ENCODE measurements at places on chromosomes 2 and 18.

- DNase-seq: no peak
Measured at GRCh38 chr2:158825021-158825420, 29.9 kb downstream of the DAPL1 start.

- no peak for DNase-seq
Measured at GRCh38 chr2:181632733-181633401, 24.0 kb downstream of the CERKL start.

- DNase-seq: no peak
Measured at GRCh38 chr2:60519231-60519863, 34.1 kb downstream of the BCL11A start.

- peak; percentile 88 for DNase-seq
Measured at GRCh38 chr2:210476194-210477128, at the start of gene LANCL1. Gene LANCL1 (minus strand): TSS chr2:210476759. CDS start chr2:210476396, 363 bp downstream.

DNA sequence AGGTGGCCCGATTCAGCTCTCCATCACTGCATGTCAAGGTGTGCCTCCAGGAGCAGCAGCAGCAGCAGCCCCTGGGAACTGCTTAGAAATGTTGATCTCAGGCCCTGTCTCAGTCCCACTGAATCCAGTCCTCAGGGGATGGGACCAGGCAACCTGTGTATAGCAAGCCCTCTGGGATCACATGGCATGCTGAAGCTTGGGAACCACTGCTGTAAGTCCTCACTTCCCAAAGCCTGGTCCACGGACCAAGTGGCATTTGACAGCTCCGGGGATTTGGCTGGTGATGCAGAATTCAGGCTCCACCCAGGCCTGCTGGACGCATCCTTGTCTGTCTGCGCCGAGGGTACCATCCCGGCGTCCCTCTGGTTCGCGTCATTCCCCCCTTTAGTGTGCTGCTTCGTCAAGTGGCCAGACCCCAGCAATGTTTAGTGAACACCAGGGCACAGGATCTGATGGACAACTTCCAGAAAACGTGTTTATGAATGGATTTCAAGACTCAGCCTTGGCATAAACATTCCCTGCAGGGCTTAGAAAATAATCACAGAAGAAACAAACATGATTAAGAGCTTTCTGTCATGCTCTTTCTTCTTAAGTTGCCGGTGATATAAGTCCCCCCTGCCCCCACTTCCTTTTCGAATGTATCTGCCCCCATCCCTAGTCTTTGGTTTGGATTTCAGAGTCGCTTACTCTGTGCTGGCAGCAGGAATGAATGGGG, 234.0 kb downstream of the GBX2 start:
- DNase-seq: no peak

DNA sequence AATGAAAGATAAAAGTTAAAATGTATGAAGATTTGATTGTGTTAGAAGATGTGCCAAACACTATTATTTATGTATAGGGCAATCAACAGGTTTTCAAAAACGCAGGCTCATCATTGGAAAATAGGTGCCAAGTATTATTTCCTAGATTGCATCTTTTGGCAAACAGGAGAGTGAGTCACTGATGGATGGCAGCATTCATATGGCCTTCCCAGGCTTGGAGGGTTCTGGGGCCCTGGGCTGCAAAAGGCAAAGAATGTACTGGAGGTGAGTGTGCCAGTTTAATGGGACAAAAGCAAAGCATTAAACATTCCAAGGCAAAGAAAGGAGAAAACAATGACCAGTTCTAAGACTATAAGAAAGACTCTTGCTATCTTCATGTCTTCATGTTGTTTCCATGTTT, 379.4 kb downstream of the RIT2 start:
- no peak for DNase-seq

DNA sequence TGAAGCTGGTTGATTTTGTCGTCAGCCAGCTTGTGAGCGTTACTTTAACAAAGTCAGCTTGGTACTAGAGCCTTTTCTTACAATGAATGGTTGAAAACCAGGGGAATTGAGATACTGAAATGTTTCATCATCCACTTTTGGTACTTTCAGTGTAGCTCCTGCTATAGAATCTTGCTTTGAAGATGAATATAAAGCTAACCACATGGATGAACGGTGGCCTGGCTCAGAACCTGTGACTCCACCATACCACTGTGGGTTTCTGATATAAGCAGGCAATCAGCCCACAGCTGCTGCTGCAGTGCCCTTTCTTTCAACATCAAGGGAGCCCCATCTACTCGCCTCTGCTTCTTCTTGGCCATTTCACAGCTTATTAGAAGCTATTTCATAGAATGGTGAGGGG, 53.2 kb upstream of the GPR45 start:
- no peak for DNase-seq

DNA sequence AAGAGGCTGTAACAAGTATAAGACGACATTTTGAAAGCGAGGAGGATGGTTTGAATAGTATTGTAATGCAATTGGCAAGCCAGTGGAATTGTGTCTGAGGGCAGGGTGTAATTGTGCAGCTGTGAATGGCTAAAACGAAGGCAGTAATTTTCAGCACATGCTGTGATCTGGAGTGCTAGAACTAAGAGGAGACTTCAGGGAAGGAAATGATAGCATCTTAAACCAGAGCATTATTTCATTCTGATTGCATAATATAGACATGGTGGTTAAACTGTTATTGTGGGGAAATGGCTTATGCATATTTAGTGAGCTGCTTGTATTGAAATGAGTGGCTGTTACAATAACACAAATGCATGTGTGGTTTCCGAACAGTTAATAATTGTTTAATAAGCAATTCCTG, 36.3 kb downstream of the THSD7B start:
- no peak for DNase-seq

DNA sequence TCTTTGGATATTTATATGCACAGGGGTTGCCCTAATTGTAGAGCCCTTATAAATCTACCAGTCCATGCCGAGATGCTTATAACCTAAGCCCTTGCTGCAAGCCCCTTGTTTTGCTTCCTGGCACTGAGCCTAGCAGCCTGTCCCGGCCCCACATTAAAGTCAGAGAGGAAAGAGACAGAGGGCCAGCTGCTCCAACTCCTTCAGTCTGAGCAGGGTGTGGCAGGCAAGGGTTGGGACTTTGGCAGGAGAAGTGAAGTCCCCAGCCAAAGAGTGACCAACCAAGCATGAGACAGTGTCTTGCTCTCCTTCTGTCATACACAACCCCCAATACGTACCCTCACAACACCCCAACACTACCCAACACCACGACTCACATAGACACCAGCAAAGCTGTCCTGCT, 54.7 kb upstream of the FZD7 start:
- peak; percentile 46 for DNase-seq

GRCh38 chr18:2939317-2939716, 73.6 kb downstream of the LPIN2 start:
- no peak for DNase-seq

- peak; percentile 34 for DNase-seq
Measured at GRCh38 chr2:24490181-24490689, 819 bp upstream of the NCOA1 start.

DNA sequence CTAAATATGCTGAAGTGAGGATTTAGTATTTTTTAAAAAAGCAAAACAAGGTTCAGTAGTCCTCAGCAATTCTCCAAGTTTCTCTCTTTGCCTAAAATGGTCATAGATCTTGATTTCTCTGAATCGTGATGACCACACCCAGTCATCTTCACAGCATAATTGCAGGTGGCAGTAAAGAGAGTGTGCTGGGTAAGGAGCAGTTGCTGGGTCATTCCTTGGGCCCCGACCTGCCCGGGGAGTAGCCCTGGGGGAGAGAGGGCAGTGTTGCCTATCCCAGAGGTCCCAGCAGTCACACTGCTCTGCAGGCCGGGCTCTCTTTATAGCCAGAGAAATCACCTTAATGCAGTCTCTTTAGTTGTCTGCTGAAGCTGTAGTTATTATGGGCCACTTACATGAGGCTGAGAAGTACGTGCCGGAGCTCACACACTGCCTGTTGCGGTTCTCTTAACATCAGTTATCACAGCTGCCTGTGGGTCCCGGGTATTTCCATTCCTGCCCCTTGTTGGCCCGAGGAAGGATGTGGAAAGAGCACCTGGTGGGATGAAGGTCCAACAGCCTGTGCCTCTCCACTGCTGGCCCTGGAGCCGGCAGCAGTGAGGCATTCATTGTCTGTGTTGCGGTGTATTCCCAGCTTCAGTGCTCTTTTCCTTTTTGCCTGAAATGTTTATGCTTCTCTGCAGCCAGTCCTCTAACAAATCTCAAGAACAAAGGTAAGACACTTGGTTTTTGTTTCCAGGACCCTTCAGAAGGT, 230.1 kb downstream of the ALPK2 start:
- DNase-seq: no peak

- no peak for DNase-seq
Measured at GRCh38 chr2:29440921-29441623, 325.9 kb downstream of the CLIP4 start.

GRCh38 chr2:13533524-13533922, 816.8 kb downstream of the TRIB2 start:
- no peak for DNase-seq

- DNase-seq: no peak
Measured at GRCh38 chr18:13543144-13543543, 183.2 kb downstream of the FAM210A start.

DNA sequence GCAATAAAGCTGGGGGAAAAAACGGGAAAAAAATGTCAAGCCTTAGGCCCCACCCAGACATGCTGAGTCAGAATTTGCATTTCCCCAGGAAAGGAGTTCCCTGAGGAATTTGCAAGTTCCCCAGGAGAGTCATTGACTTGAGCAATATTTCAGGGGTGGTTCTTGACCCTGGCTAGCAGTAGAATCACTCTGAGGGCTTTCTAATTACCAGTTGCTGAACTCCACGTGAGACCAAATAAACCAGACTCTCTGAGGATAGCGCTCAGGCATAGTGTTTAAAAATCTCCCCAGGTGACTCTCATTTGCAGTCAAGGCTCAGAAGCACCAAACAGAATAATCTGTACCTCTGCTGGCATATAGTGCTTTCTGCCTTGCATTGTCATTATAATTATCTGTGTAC, 48.7 kb downstream of the C1QL2 start:
- no peak for DNase-seq

- no peak for DNase-seq
Measured at GRCh38 chr2:162065767-162066166, 8.2 kb downstream of the DPP4 start.

- DNase-seq: peak; percentile 41
Measured at GRCh38 chr2:210128961-210129360, 42.2 kb downstream of the KANSL1L start.

DNA sequence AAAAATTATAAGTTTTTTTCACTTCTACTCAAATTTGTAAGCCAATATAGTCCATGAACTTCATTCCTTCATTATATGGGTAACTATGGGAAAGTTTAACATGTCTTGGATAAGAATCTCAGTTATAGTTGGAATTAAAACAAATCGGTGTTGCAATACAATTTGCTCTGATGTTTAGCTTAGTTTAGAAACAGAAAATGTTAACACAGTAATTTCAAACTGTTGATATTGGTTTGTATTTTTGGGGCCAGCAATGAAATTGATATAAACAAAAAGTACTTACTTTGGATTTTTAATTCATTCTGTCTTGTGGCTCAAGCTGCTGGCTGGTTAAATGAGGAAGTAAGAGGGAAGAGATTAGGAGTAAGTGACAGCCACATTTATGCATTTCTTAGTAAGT, 368.5 kb upstream of the NT5C1B start:
- no peak for DNase-seq

GRCh38 chr2:4175343-4175742, 472.0 kb downstream of the DCDC2C start:
- no peak for DNase-seq

DNA sequence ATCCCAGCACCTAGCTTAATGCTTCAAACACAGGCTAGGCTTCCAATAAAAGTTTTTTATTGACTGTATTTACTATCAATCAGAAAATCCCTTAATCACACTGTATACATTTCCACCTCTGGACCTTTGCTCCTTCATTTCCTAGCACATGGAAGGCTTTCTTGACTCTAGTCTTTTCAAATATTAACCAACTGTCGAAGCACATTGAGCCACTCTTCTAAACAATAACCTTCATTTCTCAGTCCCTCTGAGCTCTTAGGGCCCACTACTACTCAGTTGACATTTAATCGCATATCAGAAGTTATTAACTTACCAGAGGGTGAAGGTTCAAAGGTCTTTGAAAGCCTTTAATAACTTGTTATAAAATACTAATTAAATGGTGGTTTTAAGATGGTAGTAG, 37.4 kb downstream of the CERKL start:
- DNase-seq: no peak

DNA sequence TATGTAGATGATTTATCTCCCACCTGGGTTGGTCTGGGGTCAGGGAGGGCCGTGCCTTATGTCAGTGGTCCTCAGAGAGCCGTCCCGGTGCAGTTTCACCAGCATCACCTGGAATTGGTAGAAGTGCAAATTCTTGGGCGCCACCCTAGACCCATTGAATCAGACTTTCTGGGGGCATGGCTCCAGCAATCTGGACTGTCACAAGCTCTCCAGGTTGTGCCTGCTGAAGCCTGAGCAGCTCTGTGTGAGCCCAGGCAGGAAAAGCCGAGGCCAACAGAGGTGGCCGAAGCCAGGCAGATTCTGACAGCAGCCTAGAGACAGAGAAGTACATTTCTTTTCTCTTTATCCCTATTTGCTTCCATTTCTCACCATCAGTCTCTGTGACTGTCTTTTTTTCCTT, 98.4 kb upstream of the SEC11C start:
- DNase-seq: no peak

- DNase-seq: no peak
Measured at GRCh38 chr2:106293271-106293783, 99.2 kb upstream of the UXS1 start.

GRCh38 chr2:138713069-138713496, 67.1 kb downstream of the NXPH2 start:
- no peak for DNase-seq

- no peak for DNase-seq
Measured at GRCh38 chr2:42123426-42123825, 45.7 kb upstream of the EML4 start.

- DNase-seq: no peak
Measured at GRCh38 chr18:21359746-21360145, 117.7 kb downstream of the GREB1L start.

- no peak for DNase-seq
Measured at GRCh38 chr2:100291152-100291970, 30.9 kb downstream of the LONRF2 start.

GRCh38 chr2:75870133-75870532, 159.4 kb upstream of the GCFC2 start:
- no peak for DNase-seq

DNA sequence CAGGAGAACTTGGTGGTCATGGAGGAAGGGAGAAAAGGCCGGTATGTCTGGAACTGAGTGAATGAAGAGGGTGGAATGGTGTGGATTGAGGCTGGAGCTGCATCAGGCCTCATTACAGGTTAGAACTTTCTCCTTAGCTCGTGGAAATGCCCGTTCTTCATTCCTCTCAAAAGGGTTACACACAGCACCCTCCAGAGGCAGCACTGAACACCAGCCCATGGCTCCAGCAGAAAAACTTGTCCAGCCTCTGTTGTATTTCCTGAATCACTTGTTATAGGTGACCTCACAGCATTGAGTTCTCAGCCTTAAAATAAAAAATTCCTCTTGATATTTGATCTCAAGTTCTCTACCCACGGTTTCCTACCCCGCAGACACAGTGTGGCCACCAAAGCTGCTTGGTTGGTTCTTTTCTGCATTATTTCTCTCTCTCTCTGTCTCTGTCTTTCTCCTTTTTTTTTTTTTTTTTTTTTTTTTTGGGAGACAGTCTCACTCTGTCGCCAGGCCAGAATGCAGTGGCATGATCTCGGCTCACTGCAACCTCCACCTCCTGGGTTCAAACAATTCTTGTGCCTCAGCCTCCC, 89.6 kb downstream of the ITGB1BP1 start:
- peak; percentile 13 for DNase-seq

- no peak for DNase-seq
Measured at GRCh38 chr2:88545118-88545517, 82.1 kb downstream of the EIF2AK3 start.

GRCh38 chr2:71385012-71385411, 53.4 kb downstream of the ZNF638 start:
- DNase-seq: no peak
